ENCODE measurements at places on chromosomes 1 and 21.

GRCh38 chr1:7932524-7933138 is 8.0 kb downstream of the TNFRSF9 start:
- DNase-seq: no peak

GRCh38 chr1:214939180-214939579 is 143.4 kb upstream of the KCNK2 start:
- no peak for DNase-seq

DNA sequence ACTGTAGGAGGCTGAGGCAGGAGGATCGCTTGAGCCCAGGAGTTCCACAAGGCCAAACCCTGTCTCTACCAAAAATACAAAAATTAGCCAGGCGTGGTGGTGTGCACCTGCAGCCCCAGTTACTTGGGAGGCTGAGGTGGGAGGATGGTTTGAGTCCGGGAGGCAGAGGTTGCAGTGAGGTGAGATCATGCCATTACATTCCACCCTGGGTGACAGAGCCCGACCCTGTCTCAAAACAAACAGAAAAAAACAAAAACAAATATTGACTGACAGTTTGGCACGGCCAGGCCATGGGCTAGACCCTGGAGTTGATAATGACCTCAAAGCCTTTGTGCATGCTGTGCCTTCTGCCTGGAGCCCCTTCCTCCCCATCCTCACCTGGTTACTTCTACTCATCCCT is 19.2 kb upstream of the RSPO1 start:
- DNase-seq: no peak

GRCh38 chr1:56477164-56478111 is 101.9 kb downstream of the PLPP3 start:
- DNase-seq: no peak

- DNase-seq: peak; percentile 7
Observed at GRCh38 chr1:43945674-43946235, 995 bp upstream of the IPO13 start.

DNA sequence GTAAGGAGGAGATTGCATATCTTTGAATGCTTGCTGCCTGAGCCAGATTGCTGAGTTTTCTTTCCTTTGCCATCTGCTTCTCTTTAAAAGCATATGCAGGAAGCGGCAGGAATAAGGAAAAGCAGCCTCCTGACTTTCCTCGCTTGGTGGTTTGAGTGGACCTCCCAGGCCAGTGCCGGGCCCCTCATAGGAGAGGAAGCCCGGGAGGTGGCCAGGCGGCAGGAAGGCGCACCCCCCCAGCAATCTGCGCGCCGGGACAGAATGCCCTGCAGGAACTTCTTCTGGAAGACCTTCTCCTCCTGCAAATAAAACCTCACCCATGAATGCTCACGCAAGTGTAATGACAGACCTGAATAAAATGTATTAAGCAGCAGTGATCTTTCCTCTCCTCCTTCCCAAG is 1.5 kb downstream of the CORT start:
- DNase-seq: no peak

DNA sequence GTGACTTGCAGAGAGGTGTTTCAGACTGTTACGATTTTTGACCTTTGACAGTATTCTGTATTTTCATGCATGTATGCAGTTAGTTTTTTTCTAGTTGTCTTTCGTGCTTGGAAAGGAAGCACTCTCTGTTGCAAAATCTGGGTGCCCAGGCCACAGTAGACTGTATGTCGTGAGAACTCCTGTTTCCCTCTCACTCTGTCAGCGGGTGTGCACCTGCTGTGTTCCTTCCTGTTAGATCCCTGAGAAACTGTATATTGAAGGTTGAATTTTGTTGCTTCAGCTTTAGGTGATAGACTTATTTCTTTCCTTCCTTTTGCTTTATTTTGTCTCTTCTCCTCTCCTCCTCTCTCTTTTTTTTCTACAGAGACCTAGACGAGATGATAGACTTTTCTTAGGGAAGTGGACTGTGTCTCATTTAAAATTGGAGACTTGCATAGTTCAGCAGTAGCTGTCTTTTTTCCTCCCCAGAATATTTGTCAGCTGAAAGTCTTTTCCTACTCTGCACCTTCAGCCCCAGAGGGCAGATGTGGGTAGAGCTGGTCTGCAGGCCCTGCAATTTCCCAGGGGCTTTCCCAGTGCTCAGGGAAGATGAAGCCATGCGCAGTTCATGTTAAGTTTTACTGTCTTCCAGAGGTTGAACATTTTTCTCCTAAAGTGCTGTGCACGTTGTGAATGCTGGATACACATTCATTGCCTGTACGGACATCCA is 1.4 kb downstream of the TRAPPC10 start:
- peak; percentile 78 for DNase-seq

DNA sequence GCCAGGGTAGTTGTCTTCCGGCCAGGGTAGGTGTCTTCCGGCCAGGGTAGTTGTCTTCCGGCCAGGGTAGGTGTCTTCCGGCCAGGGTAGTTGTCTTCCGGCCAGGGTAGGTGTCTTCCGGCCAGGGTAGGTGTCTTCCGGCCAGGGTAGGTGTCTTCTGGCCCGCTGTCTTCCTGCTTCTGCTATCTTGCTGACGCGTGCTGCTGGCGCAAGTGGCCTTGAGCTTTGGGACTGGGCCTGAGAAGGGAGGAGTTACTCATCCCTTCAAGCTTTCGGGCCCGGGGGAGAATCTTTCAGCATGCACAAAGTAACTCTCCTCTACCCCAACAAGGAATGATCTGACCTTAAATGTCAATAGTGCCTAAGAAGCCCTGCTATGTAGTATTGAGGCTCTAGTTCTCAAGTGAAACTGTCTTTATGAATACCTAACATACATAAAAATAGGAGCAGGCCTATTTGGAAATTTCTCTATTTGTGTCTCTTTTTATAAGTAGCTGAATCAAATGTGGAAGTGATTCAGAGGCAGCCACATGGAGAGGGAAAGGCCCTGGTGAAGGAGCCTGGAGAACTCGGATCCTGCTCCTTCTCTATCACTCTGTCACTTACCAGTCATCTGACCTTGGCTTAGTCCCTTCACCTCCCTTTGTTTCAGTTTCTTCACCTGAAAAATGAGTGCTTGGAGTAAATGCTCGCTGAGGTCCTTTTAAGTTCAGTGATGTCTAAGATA is 65.6 kb downstream of the RGL1 start:
- no peak for DNase-seq

- DNase-seq: no peak
Observed at GRCh38 chr1:168374566-168374965, 93.9 kb downstream of the TBX19 start.

GRCh38 chr1:118983558-118984041 is 4.5 kb downstream of the TBX15 start:
- no peak for DNase-seq

DNA sequence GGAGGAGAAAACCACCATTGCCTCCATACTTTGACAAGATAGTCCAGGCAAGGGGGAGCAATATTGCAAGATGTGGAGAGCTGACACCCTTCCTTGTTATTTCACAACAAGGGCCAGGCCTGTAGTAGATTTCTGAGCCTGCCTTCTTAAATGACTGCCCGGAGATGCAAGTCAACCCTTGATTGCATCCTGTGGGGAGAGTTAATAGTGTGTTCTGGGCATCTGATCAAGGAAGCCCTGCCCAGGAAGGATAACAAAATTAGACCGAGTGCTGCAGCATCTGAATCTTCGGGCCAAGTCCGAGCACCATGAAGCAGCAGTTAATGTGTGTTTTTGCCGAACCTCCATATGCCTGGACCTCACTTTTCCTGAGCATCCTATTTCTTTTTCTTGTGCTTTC is 382.3 kb downstream of the PRDM2 start:
- no peak for DNase-seq

GRCh38 chr1:117636637-117637425 is 31.0 kb downstream of the TENT5C start:
- DNase-seq: no peak

DNA sequence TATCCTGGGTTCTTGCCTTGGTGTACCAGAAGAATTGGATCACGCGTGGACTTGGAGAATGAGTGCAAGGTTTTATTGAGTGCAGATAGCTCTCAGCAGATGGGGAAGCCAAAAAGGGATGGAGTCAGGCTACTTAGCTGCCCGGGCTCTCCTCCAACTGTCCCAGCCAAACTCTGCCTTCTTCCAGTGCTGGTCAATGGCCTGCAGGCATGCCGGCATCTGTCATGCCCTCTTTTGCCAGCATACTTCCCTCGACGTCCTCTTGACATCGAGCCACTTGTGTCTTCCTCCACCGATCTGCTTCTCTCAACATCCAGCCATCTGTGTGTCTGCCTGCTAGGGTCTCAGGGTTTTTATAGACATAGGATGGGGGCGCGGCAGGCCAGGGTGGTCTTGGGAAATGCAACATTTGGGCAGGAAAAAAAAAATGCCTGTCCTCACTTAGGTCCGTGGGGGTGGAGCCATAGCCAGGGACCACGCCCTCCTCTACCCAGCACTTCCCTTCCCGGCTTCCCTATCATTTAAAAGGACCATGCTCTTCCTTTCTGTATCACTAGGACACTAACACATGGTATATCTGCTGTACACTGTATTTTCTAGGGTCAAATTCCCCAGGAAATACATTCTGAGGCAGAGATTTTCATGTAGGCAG is 47.0 kb upstream of the BCAR3 start:
- no peak for DNase-seq

- no peak for DNase-seq
Observed at GRCh38 chr1:16181887-16182719, 26.2 kb upstream of the EPHA2 start.

DNA sequence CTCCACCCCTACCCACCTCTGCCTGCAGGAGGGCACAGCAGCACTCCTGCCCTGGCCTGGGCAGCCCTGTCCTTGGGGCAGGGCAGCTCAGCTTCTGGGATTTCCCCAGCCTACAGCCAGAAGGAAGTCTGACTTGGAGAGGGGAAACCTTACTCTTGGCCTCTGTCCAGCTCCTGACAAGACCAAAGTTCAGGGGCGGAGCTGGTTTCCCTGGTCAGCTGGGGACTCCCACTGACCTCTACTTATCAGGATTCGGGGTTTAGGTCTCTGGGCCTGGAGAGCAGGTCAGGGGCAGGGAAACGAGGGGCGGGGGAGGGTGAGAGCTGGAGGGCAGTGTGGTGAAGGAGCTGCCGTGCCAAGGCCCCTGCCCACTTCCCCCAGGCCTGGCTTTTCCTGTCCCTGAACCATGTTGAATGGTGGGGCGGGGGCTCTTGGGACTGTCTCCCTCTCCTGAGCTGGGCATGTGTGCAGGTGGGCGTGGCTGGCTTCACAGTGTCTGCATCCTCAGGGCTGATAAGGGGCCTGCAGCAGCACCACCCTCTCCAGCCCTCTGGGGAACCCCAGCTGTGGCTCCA is 16.8 kb upstream of the ETV3 start:
- DNase-seq: peak; percentile 36

DNA sequence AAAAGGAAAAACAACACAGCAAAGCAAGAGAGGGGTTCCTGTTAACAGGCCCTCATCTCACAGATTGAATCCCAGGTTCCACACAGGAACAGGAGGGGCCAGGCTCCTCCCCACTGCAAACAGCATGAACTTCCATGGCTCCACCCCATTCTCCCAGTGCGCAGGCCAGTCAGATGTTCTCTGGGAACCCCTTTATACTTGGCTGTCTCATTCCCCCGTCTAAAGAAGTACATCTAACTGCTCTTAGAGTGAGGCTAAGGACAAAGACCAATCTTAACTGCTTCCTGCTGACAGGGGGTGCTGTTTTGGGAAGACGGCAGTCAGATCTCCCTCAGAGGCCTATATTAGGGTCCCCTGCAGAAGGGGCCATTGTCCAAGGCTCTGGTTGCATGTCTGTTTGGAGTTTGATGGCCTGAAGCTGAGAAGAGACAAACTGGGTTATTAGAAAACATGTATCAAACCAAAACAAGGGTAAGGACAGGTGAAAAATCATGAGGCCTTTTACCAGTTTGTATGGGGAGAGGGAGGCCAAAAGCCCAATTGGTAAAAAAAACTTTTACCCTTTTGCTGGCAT is 10.5 kb upstream of the NASP start:
- no peak for DNase-seq

DNA sequence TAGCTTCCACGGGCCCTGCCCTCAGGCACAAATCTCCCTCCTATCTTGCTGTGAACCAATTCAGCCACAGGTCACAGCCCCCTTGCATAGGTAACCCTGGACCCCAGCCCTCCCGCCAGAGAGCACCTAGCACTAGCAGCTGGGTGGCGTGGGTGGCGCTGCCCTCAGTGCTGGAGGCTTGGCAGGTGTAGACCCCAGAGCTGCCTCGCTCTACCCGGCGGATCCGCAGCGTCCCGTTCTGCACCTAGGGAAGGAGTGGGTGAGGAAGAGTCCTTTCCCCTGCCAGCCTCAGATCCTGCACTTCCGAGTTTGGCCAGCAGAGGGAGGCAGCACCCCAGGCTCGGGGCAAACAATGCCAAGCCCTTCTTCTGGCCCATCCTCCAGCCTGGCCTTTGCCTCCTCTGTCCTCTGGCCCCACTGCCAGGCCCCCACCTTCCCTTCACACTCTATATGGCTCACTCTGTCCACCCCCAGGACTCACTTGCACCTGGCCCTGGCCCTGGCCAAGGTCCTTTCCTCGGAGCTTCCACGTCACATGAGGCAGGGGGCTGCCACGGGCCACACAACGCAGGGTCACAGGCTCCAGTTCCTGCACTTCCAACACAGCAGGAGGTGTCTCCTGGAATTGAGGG is 9.0 kb downstream of the IGSF9 start:
- DNase-seq: peak; percentile 87

- no peak for DNase-seq
Observed at GRCh38 chr1:58045094-58045705, 501.3 kb downstream of the OMA1 start.

DNA sequence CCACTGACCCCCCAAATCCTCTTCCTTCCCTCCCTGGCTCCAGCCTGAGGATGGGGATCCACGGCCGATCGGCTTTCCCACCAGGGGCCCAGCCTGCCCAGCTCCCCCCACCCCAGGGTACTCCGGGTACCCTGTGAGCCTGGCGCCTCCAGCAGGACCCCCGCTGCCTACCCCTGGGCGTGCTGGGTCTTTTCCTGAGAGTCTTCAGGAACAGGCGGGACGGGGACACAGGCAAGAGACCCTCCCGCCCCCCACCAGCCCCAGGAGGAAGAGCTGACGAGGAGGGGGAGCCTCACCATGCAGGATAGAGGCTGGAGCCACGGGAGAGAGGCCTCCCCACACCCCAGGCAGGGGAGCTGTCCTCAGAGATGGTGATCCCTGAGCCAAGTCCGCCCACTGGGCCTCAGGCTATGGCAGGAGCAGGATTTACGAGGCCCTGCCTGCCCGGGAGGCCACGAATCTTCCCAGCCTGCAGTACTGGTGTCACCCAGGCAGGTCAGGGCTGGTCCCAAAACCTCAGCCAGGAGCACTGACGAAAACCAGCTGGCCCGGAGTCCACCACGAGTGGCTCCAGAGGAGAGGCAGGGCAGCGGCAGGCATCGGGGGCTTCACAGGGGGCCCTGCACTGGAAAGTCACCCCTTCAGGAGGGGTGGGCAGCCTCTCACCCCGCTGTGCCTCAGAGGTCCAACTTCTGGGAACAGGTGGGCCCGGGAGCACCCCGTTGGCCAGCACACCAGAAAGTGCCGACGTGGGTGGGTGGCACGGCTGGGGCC is 58.0 kb downstream of the MEGF6 start:
- no peak for DNase-seq

- no peak for DNase-seq
Observed at GRCh38 chr21:14707511-14708020, 161.5 kb upstream of the SAMSN1 start.

GRCh38 chr1:204863024-204863423 is 7.6 kb upstream of the NFASC start:
- DNase-seq: no peak

- no peak for DNase-seq
Observed at GRCh38 chr1:78237364-78237916, 191.7 kb downstream of the GIPC2 start.
